ENCODE measurements at places on chromosomes 1 and 21. TPM values are rescaled to one million over a fixed set of nuclear protein-coding genes. Genes with fewer than 3 reads are reported as not detected.
A peak's percentile ranks its signal among the peaks of the same experiment; 100 is the strongest.

- no peak for DNase-seq
These were observed 51.1 kb downstream of the DISP3 start for GRCh38 chr1:11529763-11530730.

DNA sequence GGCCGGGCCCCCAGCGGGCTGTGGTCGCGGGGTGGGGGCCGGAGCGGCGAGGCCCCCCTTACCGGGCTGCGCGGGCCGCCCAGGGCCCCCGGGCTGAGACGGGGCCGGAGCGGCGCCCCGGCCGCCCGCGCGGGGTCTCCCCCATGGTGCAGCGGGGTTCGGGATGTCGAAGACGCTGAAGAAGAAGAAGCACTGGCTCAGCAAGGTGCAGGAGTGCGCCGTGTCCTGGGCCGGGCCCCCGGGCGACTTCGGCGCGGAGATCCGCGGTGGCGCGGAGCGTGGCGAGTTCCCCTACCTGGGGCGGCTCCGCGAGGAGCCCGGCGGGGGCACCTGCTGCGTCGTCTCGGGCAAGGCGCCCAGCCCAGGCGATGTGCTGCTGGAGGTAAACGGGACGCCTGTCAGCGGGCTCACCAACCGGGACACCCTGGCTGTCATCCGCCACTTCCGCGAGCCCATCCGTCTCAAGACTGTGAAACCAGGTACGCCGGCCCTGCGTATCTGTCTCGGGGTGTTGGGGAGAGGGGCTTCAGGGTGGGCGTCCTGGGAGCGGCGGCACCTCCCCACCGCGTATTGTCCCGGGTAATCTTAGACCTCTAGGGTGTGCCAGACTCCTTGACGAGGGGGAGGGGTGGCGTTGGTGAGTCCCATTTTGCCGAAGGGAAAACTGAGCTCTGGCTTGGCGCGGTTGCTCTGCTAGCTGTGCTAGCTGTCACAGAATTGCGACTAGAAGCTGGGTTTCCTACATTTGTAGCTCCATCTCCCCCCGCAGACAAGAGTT lies 745 bp downstream of the MAGI3 start:
- DNase-seq: no peak

NUF2 gene
- 12.9 TPM for total RNA-seq

- no peak for DNase-seq
These were observed 1363.2 kb upstream of the ADGRL4 start for GRCh38 chr1:80369780-80370179.

KLHDC9 gene
- total RNA-seq: 10.8 TPM

- DNase-seq: peak; percentile 46
These were observed 66.7 kb upstream of the ANGPTL3 start for GRCh38 chr1:62530516-62531154.

GRCh38 chr1:148355976-148356375 lies 127.1 kb downstream of the PPIAL4G start:
- DNase-seq: no peak

NCSTN gene
- total RNA-seq: 113 TPM

ENSA gene
- total RNA-seq: 109 TPM

DNA sequence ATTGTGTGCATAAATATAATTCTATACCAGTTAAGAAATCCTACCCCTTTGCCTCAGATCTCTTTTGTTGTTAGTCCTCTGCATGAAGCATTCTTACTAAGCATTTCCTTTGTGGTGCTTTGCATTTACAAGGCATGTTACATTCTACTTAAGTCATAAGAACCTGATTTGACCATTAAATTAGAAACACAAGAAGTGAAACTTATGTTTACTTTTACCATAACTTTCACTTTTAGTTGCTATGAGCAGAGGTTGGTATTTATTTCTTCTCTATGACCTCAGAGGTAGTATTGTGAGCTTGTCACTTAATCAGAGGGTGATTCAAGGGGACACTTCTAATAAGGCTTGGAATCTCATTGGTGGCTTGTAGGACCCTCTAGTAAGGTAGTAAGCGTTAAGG lies 9.0 kb downstream of the FAM20B start:
- peak; percentile 58 for DNase-seq

SLC2A5 gene
- 1.6 TPM for total RNA-seq

GRCh38 chr1:12434174-12434573 lies 183.8 kb downstream of the DHRS3 start:
- peak; percentile 89 for DNase-seq

- no peak for DNase-seq
These were observed 48.5 kb upstream of the VAMP3 start for GRCh38 chr1:7722670-7723012.

DNA sequence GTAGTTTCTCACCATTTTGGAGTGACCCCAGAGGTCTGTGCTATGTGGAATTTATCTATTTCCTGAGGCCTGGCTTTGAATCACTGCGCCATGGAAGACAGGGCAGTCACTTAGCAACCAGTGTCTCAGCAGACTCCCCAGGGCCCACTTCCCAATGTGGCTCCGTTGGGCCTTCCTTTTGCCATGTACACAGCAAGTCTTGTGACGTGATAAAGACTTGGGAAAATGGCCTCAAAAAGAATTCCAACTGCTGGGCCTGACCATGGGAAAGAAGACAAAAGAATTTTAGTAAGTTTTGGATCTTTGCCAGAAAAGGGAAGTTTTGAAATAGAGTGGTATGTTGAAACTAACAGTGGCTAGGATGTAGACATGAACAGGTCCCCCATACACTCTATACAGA lies 36.2 kb downstream of the TLR5 start:
- peak; percentile 66 for DNase-seq

DNA sequence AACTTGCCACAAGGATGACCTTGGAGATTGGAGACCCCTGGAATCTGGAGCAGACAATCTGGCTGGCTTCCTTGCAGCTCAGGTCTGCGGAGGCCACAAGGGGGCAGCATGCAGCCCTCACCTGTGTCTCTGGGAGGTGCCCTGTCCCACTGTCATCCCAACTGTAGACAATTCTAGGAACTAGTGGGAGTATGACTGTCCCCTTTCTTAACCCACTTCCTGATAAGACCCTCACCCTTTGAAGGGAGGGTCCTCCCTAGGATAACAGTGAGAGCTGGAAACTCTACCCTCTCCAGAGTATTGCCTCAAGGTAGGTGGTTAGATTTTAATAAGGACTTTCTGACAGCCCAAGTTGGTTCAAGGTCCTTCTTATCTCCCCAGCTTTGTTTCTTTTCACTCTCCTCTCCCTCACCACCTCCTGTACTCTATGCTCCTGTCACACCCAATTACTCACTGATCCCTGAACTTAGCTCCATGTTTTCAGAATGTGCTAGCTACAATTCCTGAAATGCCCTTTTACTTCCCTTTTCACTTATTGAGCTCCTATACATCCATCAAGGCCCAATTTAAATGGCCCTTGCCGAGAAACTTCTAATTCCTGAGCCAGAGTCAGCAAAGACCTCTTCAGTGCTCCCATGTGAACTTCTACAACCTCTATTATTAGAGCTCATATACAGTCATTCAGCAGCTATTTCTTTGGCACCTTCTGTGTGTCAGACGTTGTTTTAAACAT lies 9.2 kb upstream of the KCNQ4 start:
- peak; percentile 33 for DNase-seq

AK4 gene
- 100 TPM for total RNA-seq

DNA sequence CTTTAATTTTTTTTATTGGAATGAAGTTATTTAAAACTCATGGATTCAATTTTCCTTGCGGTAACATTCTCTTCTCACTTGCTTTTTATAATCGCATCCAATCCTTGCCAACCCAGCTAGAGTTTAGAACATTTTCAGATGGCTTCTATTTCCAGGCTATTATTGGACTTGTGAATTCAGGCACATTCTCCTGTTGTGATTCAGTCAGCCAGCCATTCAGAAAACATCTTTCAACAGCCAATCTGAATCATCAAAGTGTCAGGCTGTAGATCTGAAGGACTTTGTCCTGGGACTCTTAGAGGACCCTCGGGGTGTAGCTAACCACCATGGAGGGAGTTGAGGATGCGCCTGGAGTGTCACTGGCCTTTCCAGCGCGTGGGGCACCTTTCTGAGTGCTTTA lies 92.4 kb downstream of the PRDM2 start:
- peak; percentile 22 for DNase-seq

DNA sequence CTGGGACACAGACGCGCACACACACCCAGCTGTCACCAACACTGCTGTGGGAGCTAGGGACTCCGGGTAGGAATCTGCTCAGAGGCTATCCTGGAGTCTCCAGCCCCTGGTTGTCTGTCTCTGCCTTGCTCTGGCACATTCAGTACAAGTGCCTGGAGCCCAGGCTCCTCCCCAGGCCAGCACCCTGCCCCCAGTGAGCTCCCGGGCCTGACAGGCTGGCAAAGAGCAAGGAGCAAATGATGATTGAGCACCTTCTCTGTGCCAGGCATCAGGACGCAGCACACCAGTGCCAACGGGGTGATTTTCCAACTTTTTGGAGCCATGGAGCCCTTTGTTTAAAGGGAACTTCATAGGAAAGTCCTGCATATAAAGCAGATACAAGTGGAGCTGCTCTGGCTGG lies 6.5 kb downstream of the CNTN2 start:
- DNase-seq: no peak

GRCh38 chr1:168512864-168513595 lies 30.8 kb downstream of the XCL2 start:
- no peak for DNase-seq

GRCh38 chr1:42144711-42145388 lies 8.4 kb upstream of the GUCA2B start:
- DNase-seq: no peak

DNA sequence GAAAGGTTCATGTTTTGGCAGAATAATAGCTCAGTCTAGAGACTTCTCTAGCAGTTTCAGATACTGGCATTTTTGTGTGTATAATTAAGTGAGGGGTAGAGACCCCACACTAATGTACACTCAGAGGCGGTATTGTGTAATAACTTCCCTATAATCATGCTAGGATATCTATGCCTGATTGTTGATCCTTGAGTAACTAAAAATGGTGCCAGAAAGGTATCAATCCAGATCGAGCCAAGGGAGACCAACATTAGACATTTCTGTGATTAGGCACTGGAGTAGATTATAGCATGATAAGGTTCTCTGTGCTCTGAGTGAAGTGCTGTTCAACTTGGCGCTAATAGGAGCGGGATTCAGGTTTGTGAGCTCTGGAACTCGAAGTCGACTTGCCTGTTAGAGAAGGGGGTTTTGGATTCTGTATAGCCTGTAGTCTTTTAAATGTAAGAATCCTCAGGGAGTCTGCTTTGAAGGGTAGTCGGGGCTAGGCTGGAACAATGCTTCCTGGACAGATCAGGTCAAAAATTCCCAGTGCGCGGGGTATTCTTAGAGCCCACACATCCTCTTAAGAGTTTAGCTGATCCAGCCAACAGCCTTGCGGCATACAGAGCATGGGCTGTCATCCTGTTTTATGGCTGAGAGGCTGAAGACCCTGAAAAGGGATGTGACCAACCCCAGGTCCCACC lies 24.2 kb downstream of the MAN1C1 start:
- DNase-seq: no peak

- DNase-seq: no peak
These were observed 2.4 kb upstream of the DHDDS start for GRCh38 chr1:26429721-26430120.

GRCh38 chr1:243422362-243422761 lies 166.5 kb downstream of the SDCCAG8 start:
- DNase-seq: no peak

PKLR gene
- 0.05 TPM for total RNA-seq

DNA sequence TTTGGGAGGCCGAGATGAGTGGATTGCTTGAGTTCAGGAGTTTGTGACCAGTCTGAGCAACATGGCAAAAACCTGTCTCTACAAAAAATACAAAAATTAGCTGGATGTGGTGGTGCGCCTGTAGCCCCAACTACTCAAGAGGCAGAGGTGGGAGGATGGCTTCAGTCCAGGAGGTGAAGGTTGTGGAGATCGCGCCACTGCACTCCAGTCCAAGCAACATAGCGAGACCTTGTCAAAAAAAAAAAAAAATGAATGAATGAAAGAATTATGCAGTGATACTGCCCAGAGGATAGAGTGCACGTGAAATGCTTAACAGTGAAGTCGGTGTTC lies 429 bp upstream of the DPH2 start:
- DNase-seq: no peak

DNA sequence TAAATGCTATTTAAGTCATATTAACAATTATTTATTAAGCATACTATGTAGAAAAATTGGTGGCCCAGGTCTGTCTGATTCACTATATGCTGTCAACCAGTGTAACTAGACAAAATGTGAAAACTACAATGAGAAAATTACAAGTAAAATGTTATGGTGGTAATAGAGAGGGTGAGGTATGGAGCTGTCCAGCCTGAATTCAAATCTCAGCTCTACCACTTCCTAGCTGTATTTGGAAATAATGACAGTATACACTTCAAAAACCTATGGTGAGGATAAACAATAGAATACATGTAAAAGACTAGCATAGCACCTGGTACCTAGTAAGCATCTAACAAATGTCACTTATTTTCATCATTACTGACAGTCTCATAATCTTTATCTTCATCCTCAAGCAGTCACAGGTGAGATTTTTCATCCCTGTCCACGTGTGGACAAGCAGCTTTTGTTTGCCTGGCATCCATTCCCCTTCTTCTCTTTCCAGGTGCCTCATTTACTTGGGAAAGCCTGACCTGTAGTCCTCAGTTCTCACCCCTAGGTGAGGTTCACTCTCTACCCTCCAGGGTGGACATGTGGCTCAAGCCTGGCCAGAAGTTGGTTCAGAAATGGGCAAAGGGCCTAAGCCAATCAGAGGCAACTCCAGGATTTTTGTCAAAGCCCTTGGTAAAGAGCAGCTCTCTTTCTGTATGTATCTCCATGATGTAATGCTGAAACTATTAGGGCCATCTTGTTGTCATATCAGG lies 29.5 kb downstream of the EGLN1 start:
- no peak for DNase-seq

All from renal cortical epithelial cell (primary cell).